SW 1271 (cell line): ENCODE measurements at places on chromosomes 2 and 18.

DNA sequence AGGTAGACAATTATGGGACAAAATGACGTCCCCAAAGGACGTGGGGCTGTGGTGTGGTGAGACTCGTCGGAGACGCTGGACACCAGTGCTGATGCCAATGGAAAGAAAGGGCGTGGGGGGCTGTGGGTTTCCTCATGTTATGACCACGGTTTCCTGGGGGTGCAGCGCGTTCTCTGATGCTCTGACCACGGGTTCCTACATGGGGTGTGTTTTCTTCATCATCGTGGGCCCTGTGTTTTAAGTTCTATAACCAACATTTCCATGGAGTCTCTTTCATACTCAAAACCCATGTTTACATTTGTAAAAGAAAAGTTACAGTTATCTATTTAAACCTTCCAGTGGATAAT, 141.6 kb downstream of the RTP5 start:
- DNase-seq, result no peak

- no peak for DNase-seq
These were observed 422.5 kb downstream of the CMPK2 start for GRCh38 chr2:6443061-6443823.

GRCh38 chr2:191682126-191682525, 4.2 kb downstream of the NABP1 start:
- no peak for DNase-seq

GRCh38 chr18:9755615-9756014, 47.5 kb downstream of the RAB31 start:
- DNase-seq, result no peak

- no peak for DNase-seq
These were observed 852.9 kb downstream of the DCDC2C start for GRCh38 chr2:4556135-4556896.

DNA sequence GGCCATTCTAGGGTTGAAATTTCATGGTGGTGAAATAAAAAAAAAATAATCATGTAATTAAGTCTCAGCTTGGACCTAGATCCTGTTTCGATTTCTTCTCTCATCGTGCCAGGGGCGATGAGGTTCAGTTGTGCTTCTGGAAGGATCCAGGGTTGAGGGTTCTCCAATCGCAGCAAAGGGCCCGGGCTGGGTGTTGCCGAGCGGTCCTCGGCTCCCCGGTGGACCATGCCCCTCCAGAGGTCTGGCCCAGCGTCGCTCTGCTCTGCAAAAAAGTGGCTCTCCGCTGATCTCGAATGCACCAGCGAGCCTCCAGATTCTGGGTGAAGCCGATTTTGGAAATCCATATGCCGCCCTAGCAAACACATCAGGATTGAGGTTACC, 39.0 kb downstream of the EN1 start:
- DNase-seq, result no peak

GRCh38 chr2:75324141-75324540, 124.8 kb upstream of the TACR1 start:
- no peak for DNase-seq

DNA sequence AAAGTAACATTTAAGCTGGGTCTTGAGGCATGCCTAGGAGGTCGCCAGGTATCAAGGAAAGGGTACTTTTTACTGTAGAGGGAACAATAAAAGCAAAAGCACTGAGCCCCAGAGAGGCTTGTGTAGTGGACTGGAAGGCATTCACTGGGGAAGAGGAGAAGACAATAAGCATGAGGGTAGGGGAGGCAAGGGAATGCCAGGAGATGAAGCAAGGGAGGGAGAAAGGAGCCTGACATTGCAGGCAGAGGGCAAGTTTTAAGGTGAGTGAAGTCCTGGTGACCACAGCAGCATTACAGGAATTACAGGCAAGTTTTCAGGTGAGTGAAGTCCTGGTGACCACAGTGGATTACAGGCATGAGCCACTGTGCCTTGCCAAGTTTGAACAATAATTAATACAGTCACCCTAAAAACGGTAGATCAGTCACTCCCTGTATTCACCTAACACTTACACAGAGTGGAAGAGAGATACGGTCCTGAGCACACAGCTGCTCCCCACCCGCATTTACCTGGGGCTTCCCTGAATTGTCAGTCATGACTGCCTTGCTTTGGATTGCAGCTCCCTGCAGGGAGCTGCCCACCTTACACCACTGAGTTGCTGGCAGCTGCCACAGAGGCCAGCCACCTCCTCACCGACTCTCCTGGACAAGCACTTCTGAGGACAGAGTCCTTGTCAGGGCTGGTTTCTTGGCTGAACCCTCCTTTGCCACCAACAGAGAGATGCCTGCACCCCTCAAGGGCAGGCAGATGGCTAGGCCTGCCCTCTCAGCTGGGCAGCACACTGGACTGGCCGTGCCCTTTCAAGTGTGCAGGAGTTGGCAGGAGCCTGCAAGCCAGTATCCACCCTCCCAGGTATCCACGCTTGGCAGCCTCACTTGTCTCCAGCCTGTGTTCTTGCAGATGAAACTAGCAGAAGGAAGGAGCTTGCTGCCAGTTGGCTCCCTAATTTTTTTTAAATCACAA, 153.2 kb upstream of the MSH6 start:
- DNase-seq, result no peak

DNA sequence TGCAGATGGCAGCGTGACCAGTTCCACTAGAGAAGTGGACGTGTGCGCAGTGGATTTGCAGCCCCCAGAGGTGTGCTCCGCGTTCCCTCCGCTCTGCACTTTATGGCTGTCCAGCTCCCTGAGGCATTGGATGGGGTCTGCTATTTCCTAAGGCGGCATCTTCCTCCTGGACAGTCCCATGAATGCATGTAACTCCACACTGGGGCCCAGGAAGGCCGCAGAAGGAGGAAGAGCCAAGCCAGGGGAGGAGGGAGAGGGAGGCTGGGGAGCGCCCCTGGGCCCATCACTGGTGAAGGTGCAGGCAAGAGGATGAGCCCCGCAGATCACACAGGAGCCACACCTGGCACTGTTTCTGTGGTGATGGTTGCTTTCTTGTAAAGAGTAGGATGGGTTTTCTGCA, 99.1 kb downstream of the PTGR3 start:
- no peak for DNase-seq

DNA sequence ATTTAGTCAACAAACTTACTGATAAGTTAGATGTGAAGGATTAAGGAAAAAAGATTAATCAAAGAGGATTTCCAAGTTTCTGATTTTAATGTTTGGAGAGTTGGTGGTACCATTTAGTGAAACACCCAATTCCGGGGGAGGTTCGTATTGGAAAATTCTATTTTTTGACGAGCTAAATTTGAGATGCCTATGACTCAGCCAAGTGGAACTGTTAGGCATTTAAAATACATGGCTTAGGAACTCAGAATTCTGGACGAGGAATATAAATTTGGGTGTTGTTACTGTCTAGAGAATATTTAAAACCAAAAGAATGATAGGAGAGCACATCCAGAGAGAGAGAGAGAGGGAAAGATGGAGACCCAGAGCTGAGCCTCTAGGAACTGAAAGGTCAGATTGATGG, 103.6 kb downstream of the TMX3 start:
- no peak for DNase-seq

DNA sequence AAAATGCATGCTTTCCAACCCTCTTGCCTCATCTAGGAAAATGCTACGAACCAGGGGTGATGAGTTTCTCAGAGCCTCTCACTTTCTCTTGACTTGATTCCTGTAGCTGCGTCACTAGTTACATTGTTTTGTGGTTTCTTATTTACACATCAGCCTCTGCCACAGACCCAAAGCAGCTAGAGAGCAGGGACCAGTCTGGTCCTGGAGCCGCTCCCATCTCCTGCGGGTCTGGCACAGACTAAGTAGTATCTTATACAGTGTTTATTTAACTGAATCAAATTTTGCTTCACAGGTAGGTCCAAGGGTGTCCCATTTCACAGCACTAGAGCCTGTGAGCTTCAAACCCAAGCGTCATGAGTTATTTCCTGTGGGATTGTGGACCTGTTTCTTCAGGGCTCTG, 310.5 kb downstream of the MYCN start:
- DNase-seq, result no peak

GRCh38 chr2:32951672-32952071, 4.9 kb downstream of the LTBP1 start:
- no peak for DNase-seq

DNA sequence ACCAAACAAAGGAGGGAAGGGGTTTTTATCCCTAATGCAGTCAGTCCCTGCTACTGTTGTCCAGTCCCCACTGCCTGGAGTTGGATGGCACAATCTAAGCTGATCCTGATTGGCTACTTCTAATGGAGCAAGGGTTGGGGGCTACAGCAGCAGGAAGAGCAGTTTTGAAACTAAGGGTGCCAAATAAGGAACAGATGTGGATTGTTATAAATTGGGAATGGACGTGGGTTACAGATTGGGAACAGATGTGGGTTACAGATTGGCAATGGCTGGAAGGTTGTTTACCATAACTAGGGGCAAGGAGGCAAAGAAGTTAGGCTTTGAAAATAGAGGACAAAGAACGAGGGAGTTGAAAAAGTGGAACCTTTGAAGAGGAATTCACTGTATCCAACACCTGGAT, 16.0 kb upstream of the PROM2 start:
- no peak for DNase-seq

DNA sequence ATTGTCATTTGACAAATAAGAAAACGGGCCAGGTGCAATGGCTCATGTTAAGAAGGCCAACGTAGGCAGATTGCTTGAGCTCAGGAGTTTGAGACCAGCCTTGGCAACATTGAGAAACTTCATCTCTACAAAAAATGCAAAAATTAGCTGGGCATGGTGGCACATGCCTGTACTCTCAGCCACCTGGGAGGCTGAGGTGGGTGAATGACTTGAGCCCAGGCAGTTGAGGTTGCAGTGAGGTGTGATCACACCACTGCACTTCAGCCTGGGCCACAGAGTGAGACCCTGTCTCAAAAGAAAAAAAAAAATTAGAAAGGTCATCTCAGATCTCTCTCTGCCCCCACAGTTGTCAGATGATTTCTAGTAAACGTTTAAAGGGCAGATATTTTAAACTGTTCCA, 4.4 kb downstream of the SESTD1 start:
- no peak for DNase-seq

GRCh38 chr2:141994066-141994465, 136.8 kb downstream of the LRP1B start:
- DNase-seq, result no peak

GRCh38 chr2:22194218-22194617, 1070.5 kb downstream of the TDRD15 start:
- no peak for DNase-seq

- DNase-seq, result peak; percentile 15
These were observed 201.2 kb downstream of the SUCLG1 start for GRCh38 chr2:84257831-84258230.

- peak; percentile 87 for DNase-seq
These were observed 4.5 kb downstream of the ZFP36L2 start for GRCh38 chr2:43221763-43222474.

GRCh38 chr18:72652990-72653593, 109.0 kb upstream of the CBLN2 start:
- peak; percentile 5 for DNase-seq

DNA sequence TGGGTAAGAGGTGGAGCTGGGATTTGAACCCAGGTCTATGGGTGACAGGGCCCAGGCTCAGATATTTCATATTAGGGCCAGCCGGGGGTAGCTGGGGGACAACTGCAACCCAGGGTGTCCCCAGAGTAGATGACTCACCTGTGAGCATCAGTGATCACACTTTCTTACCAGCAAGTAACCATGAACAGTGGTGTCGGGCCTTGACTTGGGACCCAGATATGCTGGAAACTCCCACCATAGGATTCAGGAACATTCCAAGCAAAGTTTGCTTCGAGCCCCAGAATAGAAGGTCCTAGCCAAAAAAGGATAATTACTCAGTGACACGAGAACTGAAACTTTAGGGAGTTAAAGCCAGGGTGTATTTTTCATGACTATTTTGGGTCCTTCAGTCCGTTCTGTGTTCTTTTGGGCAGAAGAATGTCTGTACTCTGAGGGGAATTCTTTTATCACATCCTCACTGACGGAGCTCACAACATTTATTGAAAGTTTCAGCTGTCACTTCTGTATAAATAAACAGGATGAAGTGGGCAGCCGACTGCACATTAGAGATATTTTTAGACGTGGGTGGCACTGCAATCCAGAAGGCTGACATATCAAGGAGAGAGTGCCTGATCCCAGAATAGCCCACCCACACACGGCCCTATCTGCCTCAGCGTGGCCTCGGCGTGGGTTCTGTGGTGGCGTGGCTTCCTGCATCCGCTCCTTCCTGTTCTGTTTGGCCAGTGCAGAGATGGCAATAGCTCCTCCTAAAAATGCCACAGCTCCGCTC, 45.6 kb downstream of the RAMP1 start:
- no peak for DNase-seq

- DNase-seq, result no peak
These were observed 342.2 kb downstream of the CMPK2 start for GRCh38 chr2:6523476-6523875.

DNA sequence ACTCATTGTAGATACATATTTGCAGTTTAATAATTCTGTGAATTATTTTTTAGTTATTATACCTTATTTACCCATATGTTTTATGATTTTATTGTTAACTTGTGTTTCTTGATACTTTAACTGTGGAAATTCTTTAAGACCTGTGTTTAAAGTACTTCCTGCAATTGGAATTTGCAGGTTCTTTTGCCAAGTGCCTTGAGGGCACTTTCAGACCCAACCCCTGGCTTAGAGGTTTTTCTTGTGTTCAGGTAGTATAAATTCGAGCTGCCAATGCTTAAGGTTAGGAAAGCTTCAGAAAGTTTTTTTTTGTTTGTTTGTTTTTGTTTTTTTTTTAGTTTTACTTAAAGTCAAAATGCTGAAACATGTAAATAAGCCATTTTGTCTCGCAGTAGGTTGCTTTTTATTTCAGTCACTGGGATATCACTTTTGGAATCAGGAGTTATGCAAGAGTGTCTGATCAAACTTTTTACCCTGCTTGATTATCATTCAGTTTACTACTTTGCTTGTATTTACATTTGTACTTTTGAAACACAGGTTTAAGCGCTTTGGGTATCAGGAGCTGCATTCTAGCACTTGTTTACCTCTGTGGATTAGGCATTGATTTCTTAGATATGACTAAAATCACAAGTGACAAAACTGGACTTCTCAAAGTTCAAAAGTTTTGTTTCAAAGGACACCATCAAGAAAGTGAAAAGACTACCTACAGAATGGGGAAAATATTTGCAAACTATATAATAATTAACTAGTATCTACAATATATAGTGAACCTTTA, 31.8 kb downstream of the TDRD15 start:
- DNase-seq, result no peak

DNA sequence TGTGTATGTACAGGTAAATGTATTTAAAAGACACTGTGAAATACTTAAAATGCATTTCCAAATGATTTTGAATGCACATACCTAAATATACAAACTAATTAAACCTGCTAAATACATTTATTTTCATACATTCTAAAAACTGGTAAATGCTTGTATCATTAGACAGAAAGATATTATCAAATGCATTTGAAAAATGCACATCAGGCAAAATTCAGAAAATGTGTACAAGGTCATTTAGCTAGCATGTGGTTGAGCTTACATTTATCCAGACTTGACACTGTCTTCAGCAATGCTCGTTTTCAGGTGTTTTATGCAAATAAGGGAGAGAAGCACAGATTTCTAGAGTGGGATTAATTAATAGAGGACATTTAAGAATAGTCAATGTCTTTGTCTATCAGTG, 374.2 kb downstream of the SUCLG1 start:
- no peak for DNase-seq
